ENCODE measurements at places on chromosomes 3 and 15. TPM values are rescaled to one million over a fixed set of nuclear protein-coding genes. Genes with fewer than 3 reads are reported as not detected.

DNA sequence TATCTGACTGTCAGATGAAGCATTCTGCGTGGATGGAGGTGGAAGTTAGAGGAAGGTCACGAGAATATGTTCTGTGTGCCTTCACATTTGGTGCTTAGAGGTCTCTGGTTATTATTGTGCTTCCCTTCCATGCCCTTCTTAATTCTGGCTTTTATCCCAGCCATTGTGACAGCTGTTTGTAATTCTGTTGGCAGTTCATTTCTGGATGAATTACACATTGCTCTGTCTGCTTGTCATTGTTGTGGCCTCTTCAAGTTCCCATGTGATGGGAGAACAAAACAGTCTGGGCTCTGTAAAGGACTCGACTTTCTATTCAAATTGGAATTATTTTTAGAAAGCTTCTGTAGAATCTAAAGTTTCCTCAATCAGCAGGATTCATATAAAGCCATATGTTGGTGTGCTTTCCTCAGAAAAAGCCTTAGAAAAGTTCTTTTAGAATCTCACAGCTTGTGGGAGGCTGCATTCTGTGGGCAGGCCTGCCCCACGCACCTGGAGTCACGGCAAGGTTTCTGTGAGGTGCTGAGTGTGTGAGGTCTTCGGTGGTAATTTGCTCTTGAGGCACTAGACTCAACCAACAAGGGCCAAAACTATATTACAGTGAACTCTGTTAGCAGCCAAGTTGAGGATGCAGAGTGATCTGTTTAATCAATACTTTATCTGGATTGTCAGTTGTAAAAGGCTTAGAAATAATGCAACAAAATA lies 397.4 kb upstream of the AZI2 start:
- DNase-seq, result no peak

- no peak for DNase-seq
Measured at GRCh38 chr3:146640361-146640760, 35.2 kb upstream of the PLSCR5 start.

- DNase-seq, result no peak
Measured at GRCh38 chr15:79212589-79213157, 69.8 kb upstream of the ANKRD34C start.

DNA sequence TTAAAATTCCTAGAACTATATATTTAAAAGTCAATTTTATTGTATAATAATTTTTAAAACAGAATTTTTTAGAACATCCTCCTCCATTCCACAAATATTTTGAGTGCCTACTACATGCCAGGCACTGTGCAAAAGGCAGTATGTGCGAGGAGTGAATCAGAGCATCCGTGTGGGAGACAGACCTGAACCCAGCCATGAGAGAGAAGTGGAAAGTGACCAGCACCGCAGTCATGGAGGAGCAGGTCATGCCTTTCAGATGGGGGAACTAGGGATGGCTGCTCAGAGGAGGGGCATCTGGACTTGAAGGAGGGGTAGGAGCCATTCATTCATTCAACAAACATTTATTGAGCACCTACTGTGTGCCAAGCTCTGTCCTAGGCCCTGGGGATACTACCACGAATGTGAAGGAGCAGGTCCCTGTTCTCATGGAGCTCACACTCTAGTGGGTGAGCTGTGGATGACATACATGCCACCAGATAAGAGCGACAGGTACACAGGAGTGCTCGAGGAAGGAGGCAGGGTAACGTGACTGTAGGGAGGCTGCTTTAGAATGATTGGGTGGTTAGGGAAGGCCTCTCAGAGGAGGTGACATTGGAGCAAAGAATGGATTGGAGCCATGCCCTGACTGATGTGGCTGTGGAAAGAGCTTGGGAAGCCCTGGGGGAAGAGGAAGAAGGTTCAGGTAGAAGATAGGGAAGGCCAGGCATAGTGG lies 3.1 kb upstream of the CHRNA3 start:
- no peak for DNase-seq

DNA sequence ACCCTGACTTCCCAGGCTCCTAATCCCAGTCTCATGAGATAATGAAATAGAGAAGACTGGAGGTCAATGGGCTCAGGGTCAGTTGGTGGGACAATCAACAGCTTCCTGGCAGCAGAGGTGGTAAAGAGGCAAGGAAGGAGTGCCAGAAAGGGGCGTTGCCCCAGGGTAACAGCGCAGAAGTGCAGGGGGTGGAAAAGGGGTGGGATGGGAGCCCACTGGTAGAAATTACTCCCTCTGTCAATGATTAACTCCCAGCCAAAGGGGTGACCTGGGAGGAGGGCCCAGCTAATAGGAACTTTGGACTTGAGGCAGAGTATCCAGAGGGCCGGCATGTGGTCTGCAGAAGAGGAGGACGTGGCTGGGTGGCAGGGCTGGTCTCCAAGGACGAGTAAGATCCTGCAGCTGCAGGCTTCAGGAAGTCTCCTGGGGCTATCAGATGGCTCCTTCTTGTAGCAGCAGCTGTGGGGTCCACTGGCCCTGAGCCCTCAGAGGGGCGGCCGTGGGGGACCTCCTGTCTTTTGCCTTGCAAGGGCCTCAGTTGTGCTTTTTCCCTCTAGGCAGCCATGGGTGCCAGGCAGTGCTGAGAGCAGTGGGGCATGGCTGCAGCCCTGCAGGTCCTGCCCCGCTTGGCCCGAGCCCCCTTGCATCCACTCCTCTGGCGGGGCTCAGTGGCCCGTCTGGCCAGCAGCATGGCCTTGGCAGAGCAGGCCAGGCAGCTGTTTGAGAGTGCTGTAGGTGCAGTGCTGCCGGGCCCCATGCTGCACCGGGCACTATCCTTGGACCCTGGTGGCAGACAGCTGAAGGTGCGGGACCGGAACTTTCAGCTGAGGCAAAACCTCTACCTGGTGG lies 2.3 kb downstream of the GLYCTK start:
- no peak for DNase-seq

GRCh38 chr15:53910236-53910849 lies 67.9 kb upstream of the UNC13C start:
- no peak for DNase-seq

GRCh38 chr15:52695154-52695553 lies 16.0 kb upstream of the ATOSA start:
- no peak for DNase-seq

Gene CCR8
- polyA plus RNA-seq, result not detected

Gene VILL
- polyA plus RNA-seq, result 5.3 TPM

Gene STRIT1
- not detected for polyA plus RNA-seq

Gene SLC24A5
- polyA plus RNA-seq, result not detected

Gene PPM1L
- polyA plus RNA-seq, result 0.26 TPM

Gene GOLGA8T
- not detected for polyA plus RNA-seq

Gene ASB14
- not detected for polyA plus RNA-seq
